ENCODE measurements at places on chromosomes 7 and 10.
A peak's percentile ranks its signal among the peaks of the same experiment; 100 is the strongest.

GRCh38 chr7:25643770-25644394 is 415.6 kb upstream of the NPVF start:
- peak; percentile 64 for DNase-seq

DNA sequence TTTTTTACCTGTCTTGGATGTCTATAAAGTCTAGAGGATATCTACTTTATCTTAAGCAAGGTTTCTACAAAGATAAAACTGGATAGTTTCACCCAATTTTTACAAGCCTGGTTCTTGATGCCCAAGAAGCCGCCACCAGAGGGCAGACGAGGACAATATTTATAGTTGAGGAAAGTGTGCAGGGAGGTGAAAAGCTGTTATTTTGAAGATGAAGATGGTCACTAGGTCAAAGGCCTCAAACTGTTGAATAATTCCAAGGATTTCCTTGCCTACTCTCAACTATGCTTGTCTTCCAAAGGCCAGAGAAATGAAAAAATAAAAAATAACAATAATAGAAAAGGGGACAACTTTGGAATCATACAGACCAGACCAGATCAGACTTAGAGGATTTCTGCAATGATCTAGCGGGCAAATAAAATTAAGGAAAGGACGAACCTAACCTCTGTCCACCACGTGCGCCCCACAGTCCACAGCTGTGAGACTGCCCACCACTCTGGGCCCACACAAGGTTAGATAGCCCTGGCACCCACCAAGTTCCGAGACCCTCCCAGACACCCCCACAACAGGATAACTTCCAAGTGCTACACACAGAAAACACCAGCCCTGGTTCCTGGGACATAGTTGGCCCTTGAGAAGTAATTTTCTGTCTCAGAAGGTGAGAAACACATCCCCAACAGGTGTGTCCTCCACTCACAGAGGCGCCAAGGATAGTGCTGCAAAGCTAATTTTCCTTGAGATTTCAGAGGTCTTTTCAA is 2.8 kb downstream of the PKD1L1 start:
- no peak for DNase-seq

DNA sequence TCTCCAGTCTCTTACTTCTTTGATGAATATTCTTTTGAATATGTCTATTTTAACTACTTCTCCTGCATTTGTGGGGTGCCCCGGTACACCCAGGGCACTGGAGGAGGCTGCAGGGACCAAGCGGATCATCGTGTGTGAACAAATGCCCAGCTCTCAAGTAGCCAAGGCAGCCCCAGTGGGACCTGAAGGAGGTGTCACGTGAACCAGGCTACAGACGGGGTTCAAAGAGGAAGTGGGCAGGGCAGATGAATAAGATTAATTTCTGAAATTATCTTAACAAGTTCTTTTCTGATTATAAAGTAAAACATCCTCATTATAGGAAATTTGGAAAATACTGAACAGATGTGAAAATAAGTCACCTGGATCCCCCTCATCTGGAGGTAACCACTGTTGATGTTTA is 78.4 kb upstream of the DUSP5 start:
- DNase-seq = no peak

- DNase-seq = no peak
Observed at GRCh38 chr10:92407305-92408016, 116.5 kb downstream of the MARCHF5 start.

GRCh38 chr7:85396676-85397075 is 209.8 kb upstream of the SEMA3D start:
- no peak for DNase-seq

DNA sequence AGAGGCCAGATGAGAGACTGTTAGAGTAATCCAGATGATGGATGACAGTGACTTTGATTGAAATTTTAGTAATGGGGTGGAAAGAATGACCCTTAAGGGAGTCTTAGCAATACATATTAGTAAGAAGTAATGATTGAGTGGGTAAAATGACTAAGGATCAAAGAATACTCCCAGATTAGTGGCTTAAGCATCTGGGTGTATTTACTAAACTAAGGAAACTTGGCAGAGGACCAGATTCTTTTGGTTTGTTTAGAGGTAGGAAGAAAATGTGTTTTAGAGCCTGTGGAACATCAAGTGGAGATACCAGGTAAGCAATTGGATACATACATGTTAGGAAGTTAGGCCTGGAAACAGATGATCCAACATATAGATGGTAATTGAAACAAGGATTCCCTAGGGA is 58.8 kb upstream of the ADRA2A start:
- no peak for DNase-seq

- no peak for DNase-seq
Observed at GRCh38 chr7:55500117-55500756, 72.1 kb downstream of the VOPP1 start.

DNA sequence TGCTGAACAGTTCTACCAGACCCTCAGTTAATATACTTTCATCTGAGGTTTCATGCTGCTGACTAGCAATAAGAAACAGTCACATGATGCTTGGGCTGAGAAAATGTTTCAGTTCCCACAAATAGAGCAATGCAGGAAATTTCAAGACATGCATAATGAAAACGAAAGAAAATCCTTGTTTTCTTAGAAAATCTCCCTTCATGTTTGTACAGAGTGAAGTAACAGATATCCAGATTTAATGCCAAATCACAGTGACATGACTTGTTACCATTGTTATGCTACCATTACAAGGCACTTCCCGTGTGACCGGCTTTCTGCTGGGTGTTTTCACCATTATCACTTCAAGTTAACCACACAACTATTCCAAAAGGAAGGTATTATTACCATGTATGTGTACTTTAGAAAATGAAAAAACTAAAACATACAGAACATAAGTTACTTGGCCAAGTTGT is 121.7 kb downstream of the DOCK4 start:
- no peak for DNase-seq

GRCh38 chr7:91240376-91240941 is 23.8 kb upstream of the FZD1 start:
- DNase-seq = peak; percentile 14

DNA sequence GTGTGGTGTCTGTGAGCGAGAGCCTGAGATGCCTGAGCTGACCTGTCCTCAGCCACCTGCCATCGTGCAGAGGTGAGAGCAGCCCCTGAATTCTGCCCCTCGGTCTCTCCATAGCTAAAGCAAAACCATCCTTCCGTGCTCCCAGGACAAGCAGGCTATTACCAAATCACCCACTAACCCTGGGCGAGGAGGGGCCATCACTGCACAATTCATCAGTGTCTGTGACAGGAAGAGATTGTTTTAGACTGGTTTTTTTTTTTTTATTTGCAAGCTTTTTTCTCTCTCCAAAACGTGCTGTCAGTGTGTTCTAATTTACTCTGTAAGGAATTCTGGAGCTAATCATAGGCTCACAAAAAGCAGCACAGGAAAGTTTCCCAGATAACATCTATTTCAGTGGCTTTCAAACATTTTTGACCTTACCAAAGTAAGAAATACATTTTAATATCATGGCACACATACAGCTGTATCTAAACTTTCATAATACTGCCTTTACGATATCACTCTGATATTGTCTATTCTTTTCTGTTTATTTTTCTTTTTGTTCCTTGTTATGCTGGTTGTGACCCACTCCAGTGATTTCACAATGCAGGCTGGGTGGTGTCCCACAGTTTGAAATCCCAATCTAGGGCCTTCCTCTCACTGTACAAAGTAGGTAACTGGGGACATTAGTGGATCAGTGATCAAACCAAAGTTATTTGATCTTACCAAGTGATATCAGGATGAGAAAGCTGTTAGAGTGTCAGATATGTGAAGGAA is 62.8 kb downstream of the EGFR start:
- no peak for DNase-seq
